ENCODE measurements at places on chromosomes 16 and 17.

DNA sequence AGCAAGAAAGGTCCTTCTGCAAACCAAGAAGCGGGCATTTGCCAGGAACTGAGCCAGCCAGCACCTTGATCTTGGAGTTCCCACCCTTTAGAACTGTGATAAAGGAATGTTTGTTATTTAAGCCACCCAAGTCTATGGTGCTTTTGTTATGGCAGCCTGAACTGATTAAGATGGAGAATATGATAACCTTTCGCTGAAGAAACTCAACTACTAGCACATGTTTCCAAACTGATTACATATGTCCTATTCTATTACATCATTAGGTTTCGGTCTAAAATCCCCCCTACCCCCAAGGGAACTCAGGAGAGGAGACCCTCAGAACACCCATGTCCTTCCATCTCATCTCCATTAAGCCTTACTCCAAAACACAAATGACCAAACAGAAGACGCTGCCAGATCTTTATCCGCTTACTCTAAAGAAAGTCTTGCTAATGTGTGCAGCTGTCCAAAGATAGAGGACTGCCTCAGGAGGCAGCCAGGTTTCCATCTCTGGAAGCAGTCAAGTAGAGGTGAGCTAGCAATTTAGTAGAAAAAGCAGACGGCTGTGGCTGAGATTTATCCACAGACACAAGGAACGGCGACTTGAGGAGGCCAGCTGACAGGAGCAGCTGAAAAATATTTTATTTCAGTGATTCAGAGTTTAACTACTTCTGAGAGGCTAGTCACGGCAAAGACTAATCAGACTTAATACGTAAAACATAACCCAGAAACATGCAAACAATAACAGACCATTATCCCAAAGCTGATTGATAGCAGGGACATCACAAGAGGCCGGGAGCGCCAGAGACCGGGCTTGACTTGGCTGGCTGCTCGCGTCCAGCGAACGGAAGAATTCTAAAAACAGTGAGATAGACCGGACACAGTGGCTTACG lies 611.4 kb upstream of the CDH5 start:
- DNase-seq = no peak

- no peak for DNase-seq
Observed at GRCh38 chr17:78272181-78272913, 40.9 kb downstream of the TMEM235 start.

DNA sequence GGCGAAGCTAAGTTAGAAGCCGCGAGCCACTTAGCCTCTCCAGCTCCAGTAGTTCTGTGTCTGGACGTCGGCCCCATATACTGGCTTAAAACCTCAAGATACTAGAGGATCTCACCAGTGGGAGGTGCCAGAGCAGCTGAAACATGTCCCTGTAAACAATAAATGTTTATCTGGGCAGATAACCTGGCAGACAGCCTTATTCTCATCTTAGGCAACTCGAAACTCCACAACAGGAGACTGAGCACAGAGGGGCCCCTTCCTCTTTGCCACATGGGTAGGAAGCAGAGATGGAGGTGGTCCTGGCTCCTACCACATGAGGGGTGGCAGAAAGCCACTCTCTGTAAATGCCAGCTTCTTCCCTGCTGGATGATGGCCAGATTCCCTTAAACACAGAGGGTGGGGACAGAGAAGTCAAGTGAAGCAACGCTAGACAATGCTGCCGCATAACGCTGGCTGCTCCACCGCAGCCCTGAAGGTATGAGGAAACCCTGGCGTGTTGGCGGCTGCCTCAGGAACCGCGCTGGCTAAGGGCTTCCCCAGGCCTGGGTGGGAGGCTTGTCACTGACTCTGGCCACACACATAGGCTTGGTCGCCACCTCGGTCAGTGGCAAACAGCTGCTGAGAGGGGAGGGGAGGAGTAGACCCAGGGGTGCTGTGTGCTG lies 67.9 kb downstream of the HIC1 start:
- peak; percentile 74 for DNase-seq

- DNase-seq = no peak
Observed at GRCh38 chr17:896454-896853, 83.1 kb downstream of the NXN start.

- DNase-seq = no peak
Observed at GRCh38 chr17:63464691-63465236, 12.1 kb upstream of the ACE start.

- DNase-seq = no peak
Observed at GRCh38 chr17:79778504-79779083, 646 bp downstream of the CBX2 start.

DNA sequence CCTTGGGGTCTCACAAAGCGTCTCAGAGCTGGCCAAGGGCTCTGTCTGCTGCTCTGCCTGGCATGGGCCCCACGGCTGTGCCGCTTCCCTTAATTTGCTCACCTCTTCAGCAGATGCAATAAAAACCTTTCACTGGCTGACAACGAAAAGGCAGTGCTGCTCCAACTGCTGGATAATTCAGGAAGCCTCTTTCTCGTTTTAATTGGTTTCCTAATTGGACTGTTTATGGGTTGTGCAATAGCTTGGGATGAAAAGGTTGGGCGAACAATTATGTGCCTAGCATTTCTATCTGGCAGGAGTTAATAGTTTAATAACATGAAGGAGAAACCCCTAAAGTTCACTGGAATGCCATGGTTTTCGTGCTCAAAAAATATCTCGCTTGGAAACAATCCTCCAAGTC lies 234.1 kb upstream of the IRX5 start:
- no peak for DNase-seq

DNA sequence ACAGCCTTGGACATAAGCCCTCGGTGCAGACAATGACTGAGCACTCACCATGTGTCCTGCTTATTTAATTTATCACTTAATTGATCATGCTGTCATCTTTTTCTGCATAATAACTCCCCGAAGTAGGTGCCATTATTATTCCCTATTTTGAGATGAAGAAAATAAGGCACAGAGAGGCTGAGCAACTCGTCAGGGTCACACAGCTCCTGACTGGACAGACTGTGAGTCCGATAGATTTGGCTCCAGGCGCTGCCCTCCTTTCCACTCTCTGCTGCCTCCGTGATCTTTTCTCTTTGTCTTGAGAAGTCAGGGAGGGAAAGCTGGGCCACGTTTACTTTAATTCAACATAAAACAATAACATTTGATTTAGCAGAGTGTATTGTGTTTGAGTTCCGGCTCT lies 19.0 kb upstream of the N4BP1 start:
- DNase-seq = no peak

DNA sequence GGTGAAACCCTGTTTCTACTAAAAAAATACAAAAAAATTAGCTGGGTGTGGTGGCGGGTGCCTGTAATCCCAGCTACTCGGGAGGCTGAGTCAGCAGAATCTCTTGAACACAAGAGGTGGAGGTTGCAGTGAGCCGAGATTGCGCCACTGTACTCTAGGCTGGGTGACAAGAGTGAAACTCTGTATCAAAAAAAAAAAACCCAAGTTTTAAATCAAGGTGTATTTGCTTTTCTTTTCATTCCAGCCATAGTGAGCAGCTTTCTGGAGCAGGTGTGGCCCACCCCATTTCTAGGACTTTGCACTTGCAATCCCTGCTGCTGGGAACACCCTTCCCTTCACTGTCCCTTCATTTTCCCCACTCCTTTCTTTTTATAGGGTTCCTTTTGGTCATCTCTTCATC lies 28.8 kb downstream of the TMEM238L start:
- no peak for DNase-seq

GRCh38 chr16:48246066-48246465 lies 1.3 kb downstream of the ABCC11 start:
- DNase-seq = no peak

DNA sequence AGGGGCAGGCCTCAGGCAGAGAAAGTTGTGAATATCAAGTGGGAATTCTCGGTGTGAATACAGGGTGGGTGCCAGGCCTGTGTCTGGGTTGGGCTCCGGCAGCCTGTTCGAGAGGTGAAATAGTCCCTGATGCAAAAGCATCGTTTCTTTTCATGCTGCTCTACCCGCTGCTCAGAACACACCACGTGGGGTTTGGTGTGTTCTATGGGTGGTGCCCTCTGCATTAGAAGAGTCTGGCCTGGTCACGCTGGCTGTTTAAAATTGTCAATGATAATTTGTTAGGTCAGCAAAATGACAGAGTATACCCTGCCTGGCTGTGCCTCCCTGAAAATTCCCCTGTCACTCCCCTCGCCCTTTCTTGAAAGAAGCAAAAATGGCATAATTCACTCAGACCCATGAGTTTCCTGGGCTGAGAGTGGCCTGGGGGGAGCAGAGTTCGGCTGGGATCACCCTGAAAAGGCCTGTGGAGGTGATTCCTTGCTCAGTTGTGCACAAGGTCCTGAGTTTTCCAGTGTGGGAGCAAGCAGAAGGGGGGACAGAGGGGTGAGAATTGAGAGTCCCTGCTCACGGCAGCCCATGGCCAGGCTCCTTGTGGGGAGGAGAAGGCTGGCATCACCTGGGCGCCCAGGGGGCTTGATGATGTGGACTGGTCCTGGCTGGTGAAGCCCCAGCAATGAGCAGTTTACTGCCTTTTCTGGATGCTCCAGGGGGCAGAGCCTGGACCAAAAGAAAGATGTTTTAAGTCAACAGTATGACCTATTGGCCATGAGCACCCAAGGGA lies 3.2 kb downstream of the CACNG5 start:
- no peak for DNase-seq

DNA sequence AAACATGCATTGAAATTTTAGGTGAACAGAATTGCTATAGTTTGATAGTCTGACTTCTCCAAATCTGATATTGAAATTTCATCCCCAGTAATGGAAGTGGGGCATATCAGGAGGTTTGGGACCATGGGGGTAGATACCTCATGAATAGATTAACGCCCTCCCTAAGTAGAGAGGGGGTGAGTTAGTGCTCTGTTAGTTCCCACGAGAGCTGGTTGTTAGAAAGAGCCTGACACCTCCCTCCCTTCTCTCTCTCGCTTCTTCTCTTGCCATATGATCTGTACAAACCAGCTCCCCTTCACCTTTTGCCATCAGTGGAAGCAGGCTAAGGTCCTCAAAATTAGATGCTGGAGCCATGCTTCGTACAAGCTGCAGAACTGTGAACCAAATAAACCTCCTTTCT lies 78.8 kb downstream of the BRIP1 start:
- no peak for DNase-seq

DNA sequence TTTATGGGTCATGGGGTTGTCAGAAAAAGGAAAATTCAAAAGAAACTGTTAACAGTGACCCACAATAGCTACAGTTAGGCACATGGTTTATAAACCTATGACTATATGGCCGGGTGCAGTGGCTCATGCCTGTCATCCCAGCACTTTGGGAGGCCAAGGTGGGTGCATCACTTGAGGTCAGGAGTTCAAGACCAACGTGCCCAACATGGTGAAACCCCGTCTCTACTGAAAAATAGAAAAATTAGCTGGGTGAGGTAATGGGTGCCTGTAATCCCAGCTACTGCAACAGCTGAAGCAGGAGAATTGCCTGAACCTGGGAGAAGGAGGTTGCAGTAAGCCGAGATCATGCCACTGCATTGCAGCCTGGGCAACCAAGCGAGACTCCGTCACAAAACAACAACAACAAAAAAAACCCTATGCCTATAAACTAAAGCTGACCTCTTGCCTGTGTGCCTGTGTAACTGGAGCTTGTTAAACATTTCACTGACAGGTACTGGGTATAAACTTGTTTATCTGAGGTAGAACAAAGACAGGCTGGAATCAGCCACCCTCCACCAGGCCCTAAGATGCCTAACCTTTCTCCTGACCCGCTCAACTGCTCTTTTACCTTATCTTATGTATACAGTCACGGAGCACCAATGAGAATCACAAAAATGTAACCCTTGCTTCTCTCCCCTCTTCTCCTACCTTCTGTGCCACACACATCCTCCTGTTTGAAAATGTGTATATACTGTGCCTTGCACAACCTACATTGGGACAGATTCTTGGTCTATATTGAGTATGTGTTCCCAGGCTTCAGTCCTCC lies 62.9 kb upstream of the ATF7IP2 start:
- no peak for DNase-seq

- DNase-seq = no peak
Observed at GRCh38 chr17:74554909-74555308, 9.0 kb upstream of the CD300C start.

DNA sequence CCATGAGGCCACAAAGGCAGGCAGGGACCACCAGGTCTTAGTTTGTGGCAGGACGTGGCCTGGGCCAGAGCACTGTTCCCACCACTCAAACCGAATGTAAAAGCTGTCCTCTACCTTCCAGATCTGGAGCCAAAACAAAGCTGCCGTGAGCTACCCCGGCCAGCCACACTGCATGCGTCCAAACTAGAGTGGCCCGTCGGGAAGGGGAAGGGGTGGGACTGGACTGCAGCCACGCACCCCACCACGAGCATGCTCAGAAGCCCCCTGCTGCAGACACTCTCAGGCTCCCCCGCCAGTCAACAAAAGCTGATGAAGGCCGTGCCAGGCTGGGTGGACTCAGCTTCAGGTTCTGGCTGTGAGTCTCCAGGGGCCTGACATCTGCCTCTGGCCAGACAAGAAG lies 15.2 kb downstream of the SLC13A5 start:
- no peak for DNase-seq

- DNase-seq = no peak
Observed at GRCh38 chr17:45256114-45256966, 5.6 kb downstream of the SPATA32 start.

DNA sequence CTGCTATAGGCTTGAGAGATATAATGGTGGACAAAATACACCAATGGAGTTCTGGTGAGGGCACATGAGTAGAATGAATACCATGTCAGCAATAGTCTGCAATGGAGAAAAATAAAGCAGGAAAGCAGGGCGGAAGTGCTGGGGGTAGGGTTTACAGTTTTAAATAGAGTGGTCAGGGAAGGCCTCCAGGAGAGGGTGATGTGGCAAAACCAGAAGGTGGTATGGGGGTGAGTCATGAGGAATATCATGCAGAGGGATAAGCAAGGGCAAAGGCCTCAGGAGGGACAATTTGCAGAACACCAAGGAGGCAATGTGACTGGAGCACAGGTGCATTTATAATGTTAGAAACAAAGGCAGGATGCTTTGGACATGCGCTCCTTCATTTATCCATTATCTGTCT lies 102.0 kb downstream of the ITFG1 start:
- DNase-seq = no peak

- DNase-seq = no peak
Observed at GRCh38 chr17:31249835-31250141, 47.3 kb downstream of the OMG start.

GRCh38 chr16:67930191-67930590 lies 1.5 kb downstream of the CTRL start:
- DNase-seq = no peak

DNA sequence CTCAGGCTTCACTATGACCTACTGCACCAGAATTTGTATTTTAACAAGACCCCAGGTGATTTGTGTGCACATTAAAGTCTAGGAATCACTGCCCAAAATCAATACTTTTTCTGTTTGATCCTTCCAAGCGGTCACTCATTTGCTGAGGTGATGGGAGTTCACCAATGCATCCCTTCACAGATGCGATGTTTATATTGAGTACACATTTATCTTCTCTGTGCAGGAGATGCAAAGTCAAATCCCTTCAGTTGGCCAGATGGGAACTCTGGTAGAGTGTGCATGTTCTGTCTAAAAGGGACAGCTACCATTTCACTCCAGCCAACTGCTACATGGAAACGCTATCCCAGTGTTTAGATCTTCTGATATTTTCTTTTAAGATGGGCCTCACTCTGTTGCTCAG lies 122.6 kb upstream of the HS3ST2 start:
- DNase-seq = no peak

GRCh38 chr17:78751447-78752161 lies 30.5 kb downstream of the CYTH1 start:
- no peak for DNase-seq
